D721Med (cell line): ENCODE measurements at places on chromosomes 4 and X.
A peak's percentile ranks its signal among the peaks of the same experiment; 100 is the strongest.

DNA sequence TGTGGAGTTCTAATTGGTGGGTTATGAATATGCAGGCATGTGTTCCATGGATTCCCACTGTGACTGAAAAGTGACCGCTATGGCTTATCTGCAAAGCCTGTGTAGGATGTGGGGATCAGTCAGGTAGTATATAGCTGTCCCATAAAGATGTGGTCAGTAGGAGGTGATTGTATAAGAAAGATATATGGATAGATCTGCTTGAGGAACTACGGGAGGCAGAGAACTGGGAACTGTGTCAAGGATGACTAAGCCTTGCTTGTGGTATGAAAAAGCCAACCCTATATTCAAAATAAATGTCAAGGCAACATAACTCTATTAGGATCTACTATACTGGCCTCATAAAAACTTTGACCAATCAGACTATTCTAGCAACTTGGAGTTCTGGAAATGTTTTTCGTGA lies 185.2 kb downstream of the KLHL4 start:
- DNase-seq = no peak

DNA sequence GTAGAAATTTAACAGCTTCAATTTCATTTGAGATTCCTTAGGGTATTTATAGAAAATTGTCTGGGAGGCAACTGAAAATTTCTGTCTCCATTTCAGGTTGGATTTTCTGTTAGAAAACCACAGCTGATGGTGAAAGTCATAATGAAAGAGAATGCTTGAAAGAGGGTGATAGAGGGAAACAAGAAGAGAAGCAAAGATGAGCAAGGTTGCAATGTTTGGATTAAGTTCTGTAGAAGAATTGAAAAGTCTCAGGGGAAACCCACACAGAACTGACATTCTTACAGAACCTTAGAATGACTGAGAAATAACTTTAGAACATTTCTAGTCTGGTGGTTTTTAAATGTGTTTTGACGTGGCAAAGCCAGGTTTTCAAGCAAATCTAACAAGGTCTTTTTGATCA lies 14.7 kb downstream of the GBA3 start:
- no peak for DNase-seq

DNA sequence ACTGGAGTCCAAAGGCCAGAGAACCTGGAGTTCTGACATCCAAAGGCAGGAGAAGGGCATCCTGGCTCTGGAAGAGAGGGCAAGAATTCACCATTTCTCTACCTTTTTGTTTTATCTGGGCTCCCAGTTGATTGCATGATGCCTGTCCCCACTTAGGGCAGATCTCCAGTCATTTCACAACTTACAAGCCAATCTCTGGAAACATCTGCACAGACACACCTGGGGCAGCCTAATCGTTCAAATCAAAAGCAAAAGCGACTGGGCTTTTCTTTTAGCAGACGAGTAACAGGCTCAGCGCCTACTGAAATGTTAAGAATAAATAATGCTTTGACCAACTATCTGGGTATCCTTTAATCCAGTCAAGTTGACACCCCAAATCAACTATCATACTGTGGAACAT lies 136.0 kb upstream of the NPY2R start:
- no peak for DNase-seq

DNA sequence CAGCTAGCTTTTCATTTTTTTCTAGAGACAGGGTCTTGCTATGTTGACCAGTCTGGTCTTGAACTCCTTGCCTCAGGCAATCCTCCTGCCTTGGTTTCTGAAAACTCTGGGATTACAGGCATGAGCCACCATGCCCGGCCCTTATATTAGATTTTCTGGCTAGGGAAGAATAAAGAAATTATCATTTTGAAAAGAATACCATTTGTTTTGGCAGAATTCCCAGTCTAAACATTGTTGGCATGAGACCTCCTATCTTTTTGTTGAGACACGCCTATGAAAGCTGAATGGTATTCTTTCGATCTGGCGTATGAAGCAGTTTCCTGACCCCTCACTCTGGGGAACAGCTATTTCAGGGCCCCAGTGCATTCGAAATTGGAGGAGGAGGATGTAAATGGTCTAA lies 107.0 kb downstream of the REPS2 start:
- DNase-seq = no peak

DNA sequence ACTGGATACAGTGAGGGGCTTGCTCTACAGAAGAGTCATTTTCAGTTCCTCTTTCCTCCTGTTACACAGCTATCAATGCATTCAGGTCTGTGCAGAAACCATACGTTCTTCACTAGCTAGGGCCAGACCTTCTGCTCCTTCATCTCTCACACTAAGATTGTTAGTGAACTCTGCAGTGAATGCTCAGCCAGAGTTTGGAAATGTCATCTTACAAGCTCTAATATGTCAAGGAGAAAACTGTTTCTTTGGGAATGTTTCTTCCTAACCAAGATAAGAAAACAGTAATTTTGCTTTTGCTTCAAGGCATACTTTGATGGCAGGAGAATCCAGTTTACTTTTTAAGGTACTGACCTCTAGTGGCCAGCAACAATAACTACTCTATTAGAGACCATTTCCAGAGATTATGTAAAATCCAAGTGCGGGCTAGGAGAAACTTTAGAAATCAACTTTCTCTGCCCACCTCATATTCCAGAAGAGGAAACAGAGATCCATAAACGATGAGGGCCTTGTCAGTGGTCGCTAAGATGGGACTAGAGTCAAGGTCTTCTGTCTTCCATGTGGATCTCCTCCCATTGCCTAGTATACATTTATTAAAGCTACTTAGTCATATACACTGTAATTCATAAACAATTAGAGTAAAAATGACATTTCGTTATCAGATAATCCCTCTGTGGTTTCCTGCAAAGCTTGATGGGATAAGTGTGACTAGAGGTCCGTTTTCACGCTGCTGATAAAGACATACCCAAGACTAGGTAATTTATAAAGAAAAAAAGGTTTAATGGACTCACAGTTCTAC lies 12.1 kb upstream of the CC2D2A start:
- DNase-seq = no peak

DNA sequence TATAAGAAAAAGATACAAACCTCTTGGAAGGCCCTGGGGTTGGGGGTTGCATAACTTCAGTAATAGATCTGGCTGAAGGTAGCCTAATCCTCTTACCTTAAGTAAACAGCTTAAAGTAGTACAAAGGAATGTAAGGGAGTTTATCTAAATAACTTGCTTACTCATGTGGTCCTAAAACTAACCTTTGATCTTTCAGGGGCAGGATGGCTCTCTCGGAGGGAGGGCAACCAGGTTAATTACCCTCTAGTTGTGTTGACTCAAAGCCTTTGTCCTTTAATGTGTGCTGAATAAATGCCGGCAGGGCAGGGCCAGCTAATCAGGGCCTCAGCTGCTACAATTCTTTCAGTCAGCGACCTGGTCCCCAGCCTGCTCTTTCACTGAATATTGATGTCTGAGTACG lies 822.0 kb upstream of the SLIT2 start:
- DNase-seq = no peak

GRCh38 chr4:40976343-40976742 lies 226.6 kb downstream of the NSUN7 start:
- DNase-seq = no peak

- DNase-seq = no peak
These were observed 31.6 kb downstream of the IQCM start for GRCh38 chr4:149784018-149784417.

- DNase-seq = no peak
These were observed 633.4 kb downstream of the PDHA2 start for GRCh38 chr4:96473246-96473645.

DNA sequence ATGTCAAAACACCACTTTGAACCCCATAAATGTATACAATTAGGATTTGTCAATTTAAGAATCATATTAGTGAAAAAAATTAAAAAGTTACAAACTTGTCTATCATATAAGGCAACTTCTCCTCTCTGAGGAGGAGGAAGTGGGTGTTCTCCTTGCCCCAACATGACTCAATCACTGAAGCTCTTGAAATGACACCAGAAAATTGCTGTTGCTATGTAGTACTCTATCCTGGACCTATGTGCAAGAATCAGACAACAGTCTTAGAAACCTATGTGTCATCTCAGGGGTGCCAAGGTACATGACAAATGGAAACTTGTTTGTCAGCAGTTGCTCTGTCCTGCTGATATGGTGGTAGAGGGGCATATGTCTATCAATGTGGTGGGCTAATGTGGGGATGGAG lies 47.7 kb downstream of the HMGB3 start:
- no peak for DNase-seq

DNA sequence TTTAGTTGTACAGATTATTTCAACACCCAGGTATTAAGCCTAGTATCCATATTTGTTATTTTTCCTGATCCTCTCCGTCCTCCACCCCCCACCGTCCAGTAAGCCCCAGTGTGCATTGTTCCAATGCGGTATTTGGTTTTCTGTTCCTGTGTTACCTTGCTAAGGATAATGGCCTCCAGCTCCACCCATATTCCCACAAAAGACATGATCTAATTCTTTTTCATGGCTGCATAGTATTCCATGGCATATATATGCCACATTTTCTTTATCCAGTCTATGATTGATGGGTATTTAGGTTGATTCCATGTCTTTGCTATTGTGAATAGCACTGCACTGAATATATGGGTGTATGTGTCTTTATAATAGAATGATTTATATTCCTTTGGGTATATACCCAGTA lies 22.1 kb upstream of the LNX1 start:
- DNase-seq = no peak

- no peak for DNase-seq
These were observed 89.0 kb downstream of the SH3KBP1 start for GRCh38 chrX:19798423-19798822.

GRCh38 chr4:99808260-99808857 lies 8.3 kb upstream of the DAPP1 start:
- DNase-seq = peak; percentile 17

- DNase-seq = no peak
These were observed 370.0 kb downstream of the GPAT3 start for GRCh38 chr4:83905952-83906351.

DNA sequence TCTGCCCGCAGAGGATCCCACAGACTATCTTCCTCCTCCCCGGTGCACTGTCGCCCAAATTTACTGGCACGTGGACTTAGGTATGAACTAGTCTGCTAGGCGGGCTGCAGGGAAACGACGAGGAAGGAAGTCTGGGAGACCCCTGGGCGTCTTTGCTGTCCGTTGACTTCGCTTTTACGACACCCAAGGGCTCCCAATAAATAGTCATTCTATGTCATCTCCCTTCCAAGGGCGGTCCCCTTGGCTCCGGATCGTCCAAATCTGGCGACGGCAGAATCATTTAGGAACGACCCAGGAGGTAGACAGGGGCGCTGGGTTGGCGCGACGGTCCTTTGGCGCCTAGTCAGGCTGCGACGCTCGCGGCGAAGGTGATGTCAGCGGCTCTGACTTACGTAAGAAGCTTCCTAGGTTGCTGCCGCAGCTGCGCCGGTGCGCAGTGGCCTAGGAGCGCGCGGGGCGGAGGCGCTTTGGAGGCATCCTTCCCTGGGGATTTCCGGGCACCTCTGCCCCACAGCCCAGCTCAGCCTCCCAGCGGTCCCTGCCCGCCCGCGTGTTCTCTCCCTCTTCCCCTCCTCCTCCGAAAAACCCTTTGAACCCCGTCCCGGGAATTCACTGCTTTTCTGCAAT lies 2.2 kb downstream of the NHS start:
- no peak for DNase-seq

GRCh38 chr4:171242831-171243230 lies 570.4 kb upstream of the GALNTL6 start:
- DNase-seq = no peak

DNA sequence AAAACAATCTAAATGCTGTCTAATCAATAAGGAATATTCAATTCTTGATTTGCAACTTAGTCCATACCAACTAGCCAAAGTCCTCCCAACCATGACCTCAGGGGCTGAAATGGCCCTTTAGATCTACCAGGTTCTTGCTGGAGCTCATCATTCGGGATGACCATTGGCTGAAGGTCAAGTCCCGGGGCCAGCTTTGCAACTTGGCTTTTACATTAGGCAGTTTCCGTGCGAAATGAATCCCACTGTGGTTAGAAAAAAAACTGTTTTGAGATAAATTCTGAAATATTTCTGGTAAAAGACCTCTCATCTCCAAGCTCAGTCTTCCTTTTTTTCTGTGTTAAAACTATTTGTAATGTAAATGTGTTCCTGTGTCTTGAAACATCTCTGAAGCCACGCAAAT lies 178.6 kb downstream of the TENM3 start:
- no peak for DNase-seq

GRCh38 chr4:61332693-61333092 lies 132.6 kb downstream of the ADGRL3 start:
- DNase-seq = no peak

GRCh38 chr4:37244583-37245390 lies at the start of gene NWD2:
Gene NWD2, plus strand, starts transcription at chr4:37244743. Its CDS starts 325 bp downstream, at chr4:37245068.
- DNase-seq = no peak

DNA sequence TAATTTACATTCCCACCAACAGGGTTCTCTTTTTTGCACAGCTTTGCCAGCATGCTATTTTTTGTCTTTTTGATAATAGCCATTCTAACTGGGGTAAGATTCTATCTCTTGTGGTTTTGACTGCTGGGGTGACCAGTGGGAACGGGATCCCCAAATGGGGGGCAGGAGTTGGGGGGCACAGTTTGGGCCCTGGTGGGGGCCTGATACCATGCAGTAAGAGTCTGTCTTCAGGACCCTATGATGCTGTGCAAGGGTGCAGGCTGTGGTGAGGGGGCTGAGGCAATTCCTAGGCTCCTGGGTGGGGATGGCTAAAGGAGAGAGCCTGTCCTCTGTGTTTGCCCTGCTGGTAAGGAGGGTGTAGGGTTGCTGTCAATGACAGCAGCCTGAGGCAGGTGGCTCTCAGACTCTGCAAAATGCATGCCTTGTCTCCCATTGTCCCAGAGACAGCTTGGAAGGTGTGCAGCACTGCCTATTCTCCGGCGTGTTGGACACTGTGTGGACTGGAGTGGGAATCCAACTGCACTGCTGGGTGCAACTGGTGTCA lies 172.7 kb upstream of the ARHGAP24 start:
- DNase-seq = no peak

DNA sequence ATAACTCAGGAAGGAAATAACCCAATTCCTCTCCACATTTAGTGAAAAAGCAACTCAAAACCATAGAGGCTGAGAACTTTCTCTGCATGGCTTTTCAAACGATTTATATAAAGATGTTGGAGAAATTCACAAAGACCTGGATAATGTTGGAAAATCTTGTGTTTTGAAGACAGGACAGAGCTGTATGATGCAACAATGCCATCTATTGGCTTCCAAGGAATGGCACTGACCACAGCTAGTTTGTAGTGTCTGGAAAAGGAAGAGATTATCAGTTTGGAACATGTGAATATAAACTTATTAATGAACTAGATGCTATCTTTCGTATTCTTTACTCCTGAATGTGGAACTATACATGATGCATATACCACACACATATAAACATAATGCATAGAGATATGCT lies 503.6 kb downstream of the IL1RAPL1 start:
- DNase-seq = no peak

- DNase-seq = no peak
These were observed 33.4 kb downstream of the GATB start for GRCh38 chr4:151727365-151727764.
